ENCODE measurements at places on chromosomes 1 and 21.
A peak's percentile ranks its signal among the peaks of the same experiment; 100 is the strongest.

- no peak for DNase-seq
Measured at GRCh38 chr1:219778793-219779369, 149.5 kb downstream of the SLC30A10 start.

GRCh38 chr1:49102752-49103151, 326.1 kb upstream of the BEND5 start:
- DNase-seq: peak; percentile 91

GRCh38 chr1:159953536-159954515, at the start of gene SLAMF9:
Gene SLAMF9 (minus strand): TSS chr1:159954237. CDS start chr1:159954137, 100 bp downstream.
- peak; percentile 48 for DNase-seq

GRCh38 chr1:88509379-88509778, 174.7 kb upstream of the PKN2 start:
- DNase-seq: no peak

DNA sequence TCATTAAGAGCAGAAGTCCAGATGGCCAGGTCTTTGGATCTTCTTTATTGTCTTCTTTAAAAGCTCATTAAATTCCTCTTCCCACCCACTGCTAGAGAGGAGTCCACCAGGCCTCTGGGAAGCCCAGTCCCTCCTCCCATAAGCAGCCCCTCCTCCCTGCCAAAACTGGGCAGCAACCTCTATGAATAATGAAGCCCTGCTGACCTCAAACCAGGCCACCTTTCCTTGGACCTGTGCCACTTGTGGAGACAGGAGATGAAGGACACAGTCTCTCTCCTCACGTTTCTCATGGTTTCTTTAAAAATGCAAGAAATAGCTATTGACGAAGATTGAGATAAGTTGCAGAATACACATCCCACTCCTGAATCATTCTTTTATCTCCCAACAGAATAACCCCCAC, 112.8 kb downstream of the EDEM3 start:
- DNase-seq: no peak

DNA sequence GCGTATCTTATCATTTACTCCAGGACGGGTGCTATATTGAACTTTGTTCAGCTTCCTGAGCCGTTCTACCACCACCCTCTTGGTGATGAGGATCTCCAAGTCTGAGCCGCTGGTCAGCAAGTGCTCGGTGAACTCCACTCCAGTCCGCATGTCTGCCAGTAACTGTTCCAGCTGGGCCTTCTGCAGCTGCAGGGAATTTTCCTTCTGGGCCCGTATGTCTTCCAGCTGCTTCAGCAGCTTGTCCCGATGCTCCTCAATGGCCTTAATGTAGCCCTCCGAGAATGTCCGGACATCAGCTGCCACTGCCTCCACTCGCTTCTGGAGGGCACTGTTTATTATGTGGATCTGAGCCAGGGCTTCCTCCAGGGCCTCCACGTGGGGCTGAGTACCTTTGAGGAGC, 3.4 kb downstream of the TRIM45 start:
- no peak for DNase-seq

GRCh38 chr1:12587981-12588640, 29.9 kb downstream of the DHRS3 start:
- no peak for DNase-seq

DNA sequence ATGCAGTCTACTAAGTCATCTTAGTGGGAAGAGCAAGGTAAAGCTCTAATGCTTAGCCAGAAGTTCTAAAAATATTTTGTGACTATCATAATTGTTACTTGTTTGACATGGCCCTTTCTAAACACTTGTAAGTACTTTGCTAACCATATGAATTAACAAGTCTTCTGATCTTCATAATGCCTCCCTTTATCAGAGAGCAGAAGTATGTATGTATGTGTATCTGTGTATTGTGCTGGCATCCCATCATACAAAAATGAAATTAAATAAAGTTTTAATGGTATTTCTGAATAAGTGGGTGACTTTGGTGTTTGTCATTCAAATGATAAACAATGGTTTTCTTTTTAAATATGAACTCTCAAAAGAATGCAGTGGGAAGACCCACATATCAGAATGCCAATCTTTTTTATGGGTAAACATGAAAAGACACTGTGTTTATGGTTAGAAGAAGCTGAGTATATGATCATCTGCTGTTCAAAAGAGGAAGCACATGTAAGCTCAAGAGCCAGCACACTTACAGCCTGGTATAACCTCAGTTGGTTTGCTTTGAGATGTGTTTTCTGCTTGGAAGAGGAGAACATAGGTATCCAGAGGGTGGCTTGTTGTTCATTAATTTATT, 159.6 kb downstream of the CLEC20A start:
- no peak for DNase-seq

DNA sequence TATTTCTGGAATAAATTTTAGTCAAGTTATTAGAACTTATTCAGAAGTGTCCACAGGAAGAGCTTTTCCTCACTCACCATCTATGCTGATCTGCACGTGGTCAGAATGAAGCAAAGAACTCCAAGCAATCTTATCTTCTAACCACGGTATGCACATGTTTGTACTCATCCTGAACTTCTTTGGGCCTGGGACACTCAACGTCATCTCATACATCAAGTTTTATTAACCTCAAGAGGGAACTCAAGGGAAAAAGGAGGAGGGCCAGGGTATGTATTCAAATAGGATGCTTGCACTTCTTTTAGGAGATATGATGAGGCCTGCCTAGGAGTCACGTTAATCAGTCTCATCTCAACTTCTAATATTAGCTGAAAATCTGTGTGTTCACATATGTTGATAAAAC, 142.5 kb downstream of the C1orf94 start:
- DNase-seq: no peak

GRCh38 chr1:8477166-8477982, 159.5 kb downstream of the SLC45A1 start:
- peak; percentile 60 for DNase-seq

- DNase-seq: peak; percentile 76
Measured at GRCh38 chr1:9198538-9199361, 35.8 kb upstream of the H6PD start.

DNA sequence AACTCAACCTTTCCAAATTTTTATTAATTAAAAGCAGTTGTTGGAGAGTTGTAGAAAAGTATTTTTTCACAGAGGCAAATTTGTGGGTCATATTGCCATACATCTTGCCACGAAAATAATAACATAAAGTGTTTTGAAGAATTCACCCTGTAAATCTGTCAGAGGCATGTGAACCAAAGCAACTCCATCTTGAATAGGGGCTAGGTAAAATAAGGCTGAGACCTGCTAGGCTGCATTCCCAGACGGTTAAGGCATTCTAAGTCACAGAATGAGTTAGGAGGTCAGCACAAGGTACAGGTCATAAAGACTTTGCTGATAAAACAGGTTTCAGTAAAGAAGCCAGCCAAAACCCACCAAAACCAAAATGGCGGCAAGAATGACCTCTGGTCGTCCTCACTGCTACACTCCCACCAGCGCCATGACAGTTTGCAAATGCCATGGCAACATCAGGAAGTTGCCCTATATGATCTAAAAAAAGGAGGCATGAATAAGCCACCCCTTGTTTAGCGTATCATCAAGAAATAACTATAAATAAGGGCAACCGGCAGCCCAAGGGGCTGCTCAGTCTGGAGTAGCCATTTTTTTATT, 4.4 kb upstream of the CNN3 start:
- no peak for DNase-seq

GRCh38 chr1:67713057-67713846, 28.3 kb downstream of the GADD45A start:
- DNase-seq: peak; percentile 89

DNA sequence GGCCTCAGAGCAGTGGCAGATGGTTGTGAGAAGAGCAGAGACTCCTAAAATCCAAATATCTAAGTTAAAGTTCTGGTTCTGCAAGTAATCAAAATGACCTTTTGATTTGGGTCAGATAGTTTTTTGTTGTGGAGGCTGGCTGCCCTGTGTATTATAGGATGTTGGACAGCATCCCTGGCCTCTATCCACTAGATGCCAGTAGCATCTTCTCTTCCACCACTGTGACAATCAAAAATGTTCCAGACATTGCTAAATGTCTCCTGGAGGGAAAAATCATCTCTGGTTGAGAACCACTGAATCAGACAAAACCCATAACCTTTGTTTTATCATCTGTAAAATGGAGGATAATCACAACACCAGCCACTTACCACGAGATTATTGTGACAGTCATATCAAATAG, 5.9 kb upstream of the DPT start:
- no peak for DNase-seq

DNA sequence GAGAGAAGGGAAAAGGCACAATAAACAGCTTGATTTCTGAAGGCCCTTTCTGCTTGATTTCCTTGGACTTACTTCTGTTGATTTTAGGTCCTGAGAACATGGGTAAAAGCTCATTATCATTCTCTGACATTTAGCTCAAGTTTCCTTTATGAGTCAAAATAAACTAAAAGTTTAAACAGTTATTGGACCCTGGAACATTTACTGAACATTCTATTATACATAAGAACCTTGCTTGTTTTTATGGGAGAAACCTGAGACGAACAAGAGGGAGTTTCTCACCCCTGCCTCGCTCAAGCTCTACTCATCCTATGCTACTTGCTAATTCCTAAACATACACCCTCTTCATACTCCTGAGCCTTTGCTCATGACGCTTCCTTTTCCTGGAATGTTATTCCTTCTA, 538.3 kb upstream of the PKN2 start:
- DNase-seq: peak; percentile 20

- no peak for DNase-seq
Measured at GRCh38 chr1:197392541-197392940, 124.5 kb downstream of the CRB1 start.

DNA sequence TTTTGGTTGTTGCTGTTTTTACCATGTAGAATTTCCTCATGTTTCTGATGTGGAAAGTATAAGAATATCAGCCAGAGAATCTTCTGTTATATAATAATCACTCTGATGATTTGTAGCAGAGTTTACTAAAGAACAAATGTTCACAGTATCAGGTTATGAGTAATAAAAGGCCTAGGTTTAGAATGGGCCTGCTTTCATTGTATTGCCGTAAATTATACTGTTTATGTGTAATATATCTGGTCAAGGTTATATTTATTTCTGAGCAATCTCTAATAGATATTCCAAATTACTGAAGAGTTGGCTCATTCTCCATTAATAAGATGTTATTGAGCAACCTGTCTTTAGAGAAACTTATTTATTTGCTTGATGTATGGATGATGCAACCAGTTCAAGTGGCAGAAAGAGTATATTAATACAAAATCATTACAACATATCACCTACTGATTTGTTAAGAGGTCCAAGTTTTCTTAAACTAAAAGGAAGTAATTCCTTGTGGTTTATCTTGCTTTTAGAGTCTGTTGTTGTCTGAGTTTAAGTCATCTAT, 649.4 kb upstream of the CXADR start:
- no peak for DNase-seq

- no peak for DNase-seq
Measured at GRCh38 chr1:160579216-160579701, at the start of gene CD84. Gene CD84 (minus strand): TSS chr1:160579496. CDS start chr1:160579437, 59 bp downstream.

- DNase-seq: no peak
Measured at GRCh38 chr1:30034105-30034626, 689.2 kb downstream of the MATN1 start.

GRCh38 chr1:95286479-95286878, 52.5 kb downstream of the RWDD3 start:
- no peak for DNase-seq

GRCh38 chr1:160227561-160227960, 22.4 kb downstream of the PEA15 start:
- DNase-seq: no peak

GRCh38 chr1:10626791-10627410, 152.2 kb downstream of the PEX14 start:
- DNase-seq: no peak

- DNase-seq: no peak
Measured at GRCh38 chr1:212794561-212795014, 2.9 kb downstream of the TATDN3 start.

- DNase-seq: no peak
Measured at GRCh38 chr1:184116287-184116686, 64.8 kb downstream of the TSEN15 start.

DNA sequence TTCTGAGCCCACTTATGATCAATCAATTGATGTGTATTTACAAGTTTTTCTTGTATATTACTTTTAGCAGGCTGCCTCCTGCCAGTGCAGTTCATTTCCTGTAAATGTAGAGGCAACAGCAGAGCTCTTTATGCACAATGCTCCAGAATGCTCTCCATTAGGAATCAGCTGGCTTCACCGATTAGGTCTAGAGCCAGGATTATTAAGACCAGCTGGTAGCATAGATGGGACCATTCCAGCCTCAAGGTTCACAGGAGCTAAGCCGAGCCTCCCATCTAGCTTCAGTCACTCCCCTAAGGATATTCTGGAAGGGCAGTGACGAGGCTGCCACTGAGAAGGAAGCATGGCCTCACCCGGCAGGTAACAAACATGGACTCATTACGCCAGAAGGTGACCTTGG, 36.8 kb downstream of the DHRS3 start:
- no peak for DNase-seq

- DNase-seq: no peak
Measured at GRCh38 chr1:56397811-56398231, 181.5 kb downstream of the PLPP3 start.

- DNase-seq: no peak
Measured at GRCh38 chr1:203078478-203078877, 7.3 kb downstream of the MYOG start.

Data from astrocyte of the hippocampus (primary cell).